ENCODE measurements at places on chromosomes 11 and 22.

- no peak for DNase-seq
Observed at GRCh38 chr11:124198897-124199296, 15.8 kb downstream of the OR10D3 start.

- no peak for DNase-seq
Observed at GRCh38 chr11:73374151-73374550, 2.0 kb upstream of the RELT start.

- DNase-seq, result no peak
Observed at GRCh38 chr22:46272196-46272595, 4.4 kb downstream of the TTC38 start.

DNA sequence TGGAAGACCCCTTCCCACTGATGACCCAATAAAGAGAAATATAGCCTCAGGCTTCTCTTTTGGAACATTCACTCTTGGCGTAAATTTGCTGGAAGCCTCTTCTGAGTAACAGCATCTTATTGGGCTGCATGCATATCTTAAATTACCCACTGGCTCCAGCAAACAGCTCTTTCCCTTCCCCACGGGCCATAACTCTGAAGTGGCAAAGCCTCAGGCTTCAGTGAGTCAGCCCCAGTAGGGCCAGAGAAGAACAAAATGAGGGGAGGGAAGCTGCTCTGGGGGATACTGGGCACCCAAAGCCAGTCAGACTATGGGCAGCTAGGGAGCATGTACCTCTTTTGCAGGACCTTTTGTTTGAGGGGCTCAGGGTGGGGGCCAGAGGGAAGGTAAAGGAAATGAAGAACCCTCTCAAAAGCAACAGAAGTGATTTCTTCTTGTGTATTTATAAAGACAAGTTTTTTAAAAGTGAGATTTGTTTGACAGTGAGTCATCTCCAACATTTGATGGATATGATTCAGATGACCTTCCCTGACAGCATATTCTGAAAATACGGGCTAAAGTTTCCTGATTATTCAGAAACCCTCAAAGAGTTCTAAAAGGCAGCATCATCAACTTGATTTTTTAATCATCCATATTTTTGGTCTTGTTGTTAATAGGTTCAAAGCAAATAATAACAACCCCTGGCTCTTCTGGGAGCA, 203.4 kb downstream of the KIF18A start:
- no peak for DNase-seq

- DNase-seq, result no peak
Observed at GRCh38 chr22:32964411-32965057, 93.6 kb downstream of the SYN3 start.

DNA sequence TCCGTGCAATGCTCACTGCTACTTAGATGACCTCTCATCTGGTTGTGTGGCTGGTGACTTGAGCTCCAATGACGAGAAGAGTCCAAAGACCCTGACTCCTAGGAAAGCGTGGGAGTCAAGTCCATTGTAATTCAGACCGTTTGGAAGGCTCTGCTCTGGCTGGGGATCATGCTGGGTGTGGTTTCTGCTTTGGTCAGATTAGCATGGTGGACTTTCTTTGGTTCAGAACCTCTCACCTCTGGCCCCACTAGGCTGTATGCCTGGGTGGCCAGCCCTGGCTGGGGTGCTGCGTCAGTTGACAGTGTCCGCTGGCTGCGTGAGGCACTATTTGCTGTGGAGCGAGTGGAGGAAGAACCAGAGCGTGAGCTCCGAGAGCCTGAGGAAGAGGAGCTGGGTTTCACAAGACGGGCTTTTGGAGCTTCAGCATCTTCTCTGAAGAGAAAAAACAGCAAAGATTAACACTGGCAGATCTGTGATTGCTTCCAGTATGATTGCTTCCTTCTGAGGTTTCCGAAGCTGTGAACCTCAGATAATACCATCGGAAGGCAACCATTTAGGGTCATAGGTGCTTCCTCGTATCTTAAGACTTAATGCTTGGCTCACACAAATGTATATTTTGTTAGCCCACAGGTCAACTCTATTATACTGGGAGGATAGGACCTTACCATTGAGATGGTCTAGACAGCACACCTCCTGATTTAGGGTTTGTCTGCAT, 11.6 kb upstream of the HSPA8 start:
- DNase-seq, result no peak

GRCh38 chr22:50417411-50418210, 57.2 kb downstream of the SBF1 start:
- DNase-seq, result no peak

GRCh38 chr11:68658661-68659060, 25.7 kb upstream of the GAL start:
- DNase-seq, result no peak

DNA sequence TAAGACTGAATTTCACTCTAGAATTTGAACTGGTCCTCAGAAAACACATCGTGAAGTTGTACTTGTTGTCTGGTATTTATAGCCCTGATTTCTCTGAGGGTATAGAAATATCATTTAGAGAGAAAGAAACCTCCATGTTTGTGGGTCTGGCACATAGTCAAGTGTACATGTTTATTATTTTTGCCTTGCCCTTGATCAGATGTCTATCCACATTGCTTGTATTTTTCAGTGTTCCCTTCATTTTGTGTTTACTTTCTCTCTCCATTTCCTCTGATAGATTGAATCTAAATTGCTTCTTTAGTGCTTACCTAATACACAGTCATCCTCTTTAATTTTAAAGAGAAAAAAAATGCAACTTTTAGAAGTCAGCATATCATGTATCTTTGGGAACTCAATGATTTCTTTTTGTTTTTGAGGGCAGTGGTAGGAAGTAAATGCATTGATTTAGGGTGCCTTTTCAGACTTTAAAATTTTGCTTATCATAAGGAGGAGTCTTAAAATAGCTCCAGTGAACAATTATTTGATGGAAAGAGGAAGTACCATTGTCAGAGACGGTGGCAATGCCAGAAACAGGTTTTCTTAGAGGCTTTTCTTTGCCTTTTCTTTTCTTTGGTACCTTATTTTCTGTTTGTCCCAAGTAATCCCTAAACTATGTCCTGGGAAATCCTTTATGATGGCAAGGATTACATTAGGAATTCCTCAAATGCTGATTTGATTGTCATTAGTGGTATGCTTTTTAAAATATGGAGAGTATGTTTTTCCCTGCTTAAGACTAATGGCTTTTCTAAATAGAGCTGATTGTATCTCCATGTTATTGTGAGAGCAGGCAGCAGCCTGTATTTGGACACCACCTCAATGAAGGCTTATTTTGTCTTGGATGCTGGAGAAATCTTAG, 29.8 kb upstream of the TECTA start:
- DNase-seq, result no peak

DNA sequence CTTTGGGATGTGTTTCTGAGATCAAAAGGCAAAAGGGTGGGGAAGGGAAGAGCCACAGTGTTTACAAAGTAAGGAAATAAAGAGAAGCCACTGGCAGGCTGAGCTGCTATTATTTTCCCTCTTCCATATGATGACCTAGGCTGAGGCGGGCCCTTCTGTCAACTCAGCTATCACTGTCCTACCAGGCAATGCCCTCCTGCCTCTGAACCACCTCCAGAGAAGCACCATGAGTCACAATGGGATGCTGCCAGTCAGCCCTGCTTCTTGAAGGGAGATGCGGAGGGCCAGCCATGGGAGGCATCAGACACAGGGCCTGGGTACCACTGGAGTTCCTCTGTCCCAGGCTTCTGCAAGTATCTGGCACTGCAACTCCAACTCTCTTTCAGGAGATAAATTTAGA, 107.9 kb upstream of the BID start:
- DNase-seq, result no peak

DNA sequence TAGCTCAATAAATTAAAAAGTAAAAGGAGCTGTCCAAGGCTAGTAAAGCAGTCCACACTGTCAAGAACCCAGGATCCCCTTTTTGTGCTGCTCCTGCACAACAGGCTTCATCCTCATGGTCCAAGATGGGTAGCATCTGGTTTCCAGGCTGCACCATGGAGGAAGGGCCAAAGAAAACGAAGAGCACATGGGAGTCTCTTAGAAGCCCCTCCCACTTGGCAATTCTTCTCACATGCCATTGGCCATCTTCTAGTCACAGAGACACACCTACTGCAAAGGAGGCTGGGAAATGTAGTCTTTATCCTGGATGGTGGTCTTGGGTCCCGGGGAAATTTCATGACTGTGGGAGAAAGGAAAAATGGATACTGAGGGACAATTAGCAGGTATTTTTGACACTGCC, 37.8 kb downstream of the PRR5L start:
- no peak for DNase-seq

GRCh38 chr11:130638624-130639023, 190.2 kb downstream of the ADAMTS15 start:
- DNase-seq, result no peak

- DNase-seq, result no peak
Observed at GRCh38 chr11:35262056-35262455, 123.1 kb downstream of the CD44 start.

GRCh38 chr11:134762248-134763029, 350.4 kb upstream of the B3GAT1 start:
- no peak for DNase-seq

DNA sequence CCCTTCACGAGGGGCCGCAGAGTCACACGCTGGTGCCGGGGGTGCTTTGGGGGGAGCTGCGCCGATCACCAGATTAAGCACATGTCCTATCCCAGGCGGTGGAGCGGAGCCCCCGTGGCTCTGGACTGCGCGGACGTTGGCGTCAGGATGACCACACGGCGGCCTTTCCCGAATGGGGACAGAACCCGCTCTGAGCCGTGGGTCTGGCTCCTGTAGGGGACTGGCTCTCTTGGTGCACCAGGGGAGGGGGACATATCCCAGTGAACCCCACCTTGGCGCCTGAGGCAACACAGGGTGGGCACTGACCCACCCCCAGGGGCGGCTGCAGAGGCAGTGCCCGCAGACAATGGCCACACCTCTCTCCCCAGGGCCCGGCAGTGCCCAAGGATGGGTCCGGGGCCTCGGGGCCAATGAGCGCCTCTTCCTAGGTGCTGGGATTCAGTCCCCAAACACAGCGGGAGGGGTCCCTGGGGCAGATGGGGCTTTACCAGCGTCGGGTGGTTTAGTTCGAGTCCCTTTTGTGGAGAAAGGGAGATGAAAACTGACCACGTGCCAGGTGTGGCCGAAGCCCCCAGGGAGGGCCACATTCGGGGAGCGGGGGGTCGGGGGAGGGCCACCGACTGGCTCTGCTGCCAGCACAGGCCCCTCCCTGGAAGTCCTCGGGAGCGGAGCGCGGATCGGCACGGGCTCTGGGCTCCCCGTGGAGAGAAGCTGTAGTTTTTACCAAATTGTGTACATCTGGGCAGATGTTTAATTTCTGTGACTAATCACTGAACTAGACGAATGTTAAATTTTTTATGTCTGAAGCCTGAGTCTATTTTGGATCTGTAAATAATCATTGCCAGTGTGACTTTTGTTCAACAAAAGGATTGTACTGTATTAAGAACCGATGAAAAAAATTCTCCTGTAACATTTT, 58.9 kb downstream of the GRAMD4 start:
- DNase-seq, result no peak

- no peak for DNase-seq
Observed at GRCh38 chr11:15874704-15875103, 481.6 kb downstream of the SOX6 start.

- no peak for DNase-seq
Observed at GRCh38 chr11:94504689-94505293, 7.5 kb upstream of the C11orf97 start.

DNA sequence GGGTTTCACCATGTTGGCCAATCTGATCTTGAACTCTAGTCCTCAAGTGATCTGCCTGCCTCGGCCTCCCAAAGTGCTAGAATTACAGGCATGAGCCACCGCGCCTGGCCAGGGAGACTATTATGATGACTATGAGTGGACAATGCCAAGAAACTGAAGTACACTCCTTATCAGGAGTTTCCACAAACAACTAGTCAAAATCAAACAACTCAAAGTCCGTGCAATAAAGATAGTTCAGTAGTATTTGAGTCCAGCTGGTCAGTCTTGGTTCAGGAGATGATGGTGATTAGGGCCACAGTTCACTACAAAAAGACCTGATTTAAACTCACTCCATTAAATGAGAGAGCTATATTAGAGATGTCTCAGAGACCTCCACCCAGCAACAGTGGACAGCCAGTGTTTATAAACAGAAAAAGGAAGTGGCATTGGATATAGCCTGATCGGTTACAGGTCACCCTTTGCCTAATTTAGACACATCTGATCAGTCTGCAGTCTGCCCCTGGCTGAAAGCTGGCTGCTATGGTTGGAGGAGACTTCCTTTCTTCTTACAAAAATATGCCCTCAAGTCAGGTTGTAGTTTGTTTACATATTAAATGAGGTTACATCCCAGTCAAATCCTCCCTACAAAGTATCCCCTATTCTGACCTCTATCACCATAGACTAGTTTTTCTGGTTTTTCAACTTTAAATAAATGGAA, 17.0 kb downstream of the CD3E start:
- DNase-seq, result no peak

GRCh38 chr11:8597182-8597581, 3.2 kb upstream of the STK33 start:
- DNase-seq, result no peak
